ENCODE measurements at places on chromosomes 13 and 19.

GRCh38 chr19:47729468-47729798, 15.9 kb upstream of the NOP53 start:
- H3K27ac ChIP-seq = peak overlapping the region; percentile 54
- no peak for DNase-seq
- peaks cover 41% of the 10 kb centered on the region for H3K4me1 ChIP-seq
- H3K4me3 ChIP-seq = peak overlapping the region; percentile 50

- H3K4me1 ChIP-seq = peaks cover 8% of the 10 kb centered on the region
- H3K4me3 ChIP-seq = no peak overlapping the region
- no peak overlapping the region for H3K27ac ChIP-seq
- DNase-seq = no peak
These were observed 170.4 kb upstream of the UBL3 start for GRCh38 chr13:30020726-30021312.

- no peak overlapping the region for H3K27ac ChIP-seq
- DNase-seq = no peak
These were observed 7.4 kb downstream of the CD22 start for GRCh38 chr19:35336166-35336955.

- H3K4me1 ChIP-seq = peaks cover 33% of the 10 kb centered on the region
- H3K4me3 ChIP-seq = peak overlapping the region; percentile 98
- no peaks in the 10 kb centered on the region for H3K27me3 ChIP-seq
- H3K36me3 ChIP-seq = no peaks in the 10 kb centered on the region
These were observed 1.3 kb downstream of the GADD45B start for GRCh38 chr19:2477141-2477710.

DNA sequence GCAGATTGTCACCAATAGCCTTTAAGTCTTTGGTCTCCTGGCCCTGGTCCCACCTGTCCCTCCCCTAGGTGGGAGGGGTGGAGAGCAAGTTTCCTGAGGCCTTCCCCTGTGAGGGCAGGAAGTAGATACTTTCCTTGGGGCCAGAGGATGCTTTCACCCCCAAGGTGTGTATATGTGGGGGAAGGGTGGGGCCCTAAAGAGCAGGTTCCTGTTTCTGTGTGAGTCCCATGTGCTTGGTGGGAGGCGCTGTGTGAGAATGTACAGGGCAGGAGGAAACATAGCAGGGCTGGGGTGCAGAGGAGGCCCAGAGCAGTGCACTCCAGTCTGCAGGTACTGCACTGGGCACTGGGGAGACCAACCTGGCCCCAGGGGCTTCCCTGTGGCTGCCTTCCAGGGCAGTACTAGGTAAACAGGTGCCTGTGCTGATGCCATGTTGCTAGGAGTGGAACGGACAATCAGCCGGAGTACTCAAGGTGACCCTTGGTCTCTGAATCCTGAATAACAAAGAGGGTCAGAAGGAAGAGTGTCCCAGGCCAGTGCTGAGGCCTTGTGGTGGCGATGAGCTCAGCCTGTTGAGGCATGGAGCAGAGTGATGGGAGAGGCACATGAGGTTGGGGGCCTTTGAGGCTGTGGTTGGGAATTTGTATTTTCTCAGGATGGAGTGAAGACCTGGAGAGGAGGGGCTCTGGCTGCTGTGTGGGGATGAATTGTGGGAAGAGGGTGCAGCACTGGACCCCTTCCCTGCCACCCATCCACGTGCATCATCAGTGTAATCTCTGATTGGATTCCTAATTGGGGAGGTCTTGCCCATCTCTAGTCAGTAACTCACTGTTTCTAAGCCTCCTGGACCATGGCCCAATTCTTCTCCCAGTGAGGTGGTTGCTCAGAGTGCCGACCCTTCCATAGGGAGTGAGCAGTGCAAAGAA, 5.1 kb downstream of the EGLN2 start:
- peaks cover 53% of the 10 kb centered on the region for H3K4me1 ChIP-seq
- peak overlapping the region; percentile 48 for H3K27ac ChIP-seq
- H3K27me3 ChIP-seq = no peaks in the 10 kb centered on the region
- peak overlapping the region; percentile 23 for H3K4me3 ChIP-seq
- peaks cover 14% of the 10 kb centered on the region for H3K36me3 ChIP-seq
- DNase-seq = peak; percentile 52

DNA sequence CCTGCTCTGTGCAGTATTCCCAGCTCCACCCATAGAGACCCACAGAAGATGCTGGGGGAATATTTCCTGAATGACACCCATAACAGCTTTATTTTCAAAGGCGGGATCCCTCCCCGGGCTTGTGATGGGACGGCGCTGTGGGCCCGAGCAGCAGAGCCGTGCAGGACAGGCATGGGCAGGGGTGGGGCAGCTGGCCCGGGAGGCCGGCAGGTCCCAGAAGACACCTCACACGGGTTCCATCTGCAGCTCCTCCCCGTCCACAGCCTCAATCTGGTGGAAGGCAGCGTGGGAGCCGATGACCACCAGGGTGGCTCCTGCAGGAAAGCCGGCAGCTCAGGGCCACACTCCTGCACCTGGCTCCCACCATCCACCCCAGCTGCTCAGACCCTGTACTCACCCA, 2.5 kb downstream of the RABAC1 start:
- H3K4me3 ChIP-seq = no peak overlapping the region
- H3K27me3 ChIP-seq = no peaks in the 10 kb centered on the region
- DNase-seq = no peak
- H3K27ac ChIP-seq = no peak overlapping the region

DNA sequence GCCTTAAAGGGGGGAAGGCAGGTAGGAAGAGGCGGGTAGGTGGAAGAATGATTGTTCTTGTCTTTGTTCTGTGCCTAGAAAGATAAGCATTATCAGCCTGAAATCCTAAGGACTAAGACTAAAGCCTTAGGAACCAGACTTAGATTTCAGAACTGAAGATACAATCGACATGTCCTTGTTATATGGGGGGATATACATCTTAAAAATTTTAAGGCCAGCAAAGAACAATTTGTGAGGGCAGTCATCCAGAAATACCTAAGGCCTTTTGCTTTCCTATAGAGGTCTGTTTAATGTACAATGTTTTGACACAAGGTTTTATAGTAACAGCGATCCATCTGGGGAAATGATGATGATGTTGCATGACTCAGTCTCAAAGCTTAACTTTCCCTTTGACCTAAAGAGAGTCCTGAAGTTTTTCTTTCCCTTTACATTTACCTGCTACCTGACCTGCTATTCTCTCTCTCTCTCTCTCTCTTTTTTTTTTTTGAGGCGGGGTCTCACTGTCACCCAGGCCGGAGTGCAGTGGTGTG, 20.2 kb upstream of the CEACAM6 start:
- no peak overlapping the region for H3K27ac ChIP-seq
- H3K4me1 ChIP-seq = no peaks in the 10 kb centered on the region
- DNase-seq = no peak
- peaks cover 3% of the 10 kb centered on the region for H3K27me3 ChIP-seq
- H3K4me3 ChIP-seq = no peak overlapping the region

Measured in HepG2 (cell line).